ENCODE measurements at places on chromosomes 1 and 21. TPM values are rescaled to one million over a fixed set of nuclear protein-coding genes. Genes with fewer than 3 reads are reported as not detected.

Gene EXTL1
- not detected for total RNA-seq

Gene C1orf116
- total RNA-seq: 53.9 TPM

GRCh38 chr1:225657462-225657989 lies 4.6 kb upstream of the ENAH start:
- DNase-seq: no peak

DNA sequence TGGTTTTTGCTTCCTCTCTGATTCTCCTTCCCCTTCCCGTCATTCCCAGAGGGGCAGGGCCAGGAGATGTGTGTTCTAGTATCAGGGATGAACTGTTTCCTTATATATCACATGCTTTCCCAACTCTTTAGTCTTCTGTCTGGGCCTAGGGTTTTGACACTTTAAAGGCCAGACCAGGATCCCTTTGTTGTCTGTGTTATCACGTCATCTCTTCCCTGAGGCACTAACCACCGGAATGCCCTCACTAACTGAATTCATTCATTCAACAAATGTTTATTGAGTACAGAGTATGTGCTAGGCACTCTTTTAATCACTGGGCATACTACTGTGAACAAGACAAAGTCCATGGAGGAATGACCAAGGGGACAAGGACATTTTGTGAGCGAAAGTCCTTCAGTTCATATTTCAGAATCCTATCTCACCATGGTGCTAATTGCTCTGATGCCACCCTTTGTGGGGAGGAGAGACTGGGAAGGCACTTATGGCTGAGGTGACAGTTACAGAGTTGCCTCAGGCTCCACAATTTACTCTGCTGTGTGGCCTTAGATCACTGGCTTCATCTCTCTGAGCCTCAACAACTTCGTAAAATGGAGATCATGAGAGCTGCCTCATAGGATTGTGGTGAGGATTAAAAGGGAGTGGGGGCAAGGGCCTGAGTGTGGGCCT lies 12.0 kb upstream of the ZNF362 start:
- DNase-seq: no peak

DNA sequence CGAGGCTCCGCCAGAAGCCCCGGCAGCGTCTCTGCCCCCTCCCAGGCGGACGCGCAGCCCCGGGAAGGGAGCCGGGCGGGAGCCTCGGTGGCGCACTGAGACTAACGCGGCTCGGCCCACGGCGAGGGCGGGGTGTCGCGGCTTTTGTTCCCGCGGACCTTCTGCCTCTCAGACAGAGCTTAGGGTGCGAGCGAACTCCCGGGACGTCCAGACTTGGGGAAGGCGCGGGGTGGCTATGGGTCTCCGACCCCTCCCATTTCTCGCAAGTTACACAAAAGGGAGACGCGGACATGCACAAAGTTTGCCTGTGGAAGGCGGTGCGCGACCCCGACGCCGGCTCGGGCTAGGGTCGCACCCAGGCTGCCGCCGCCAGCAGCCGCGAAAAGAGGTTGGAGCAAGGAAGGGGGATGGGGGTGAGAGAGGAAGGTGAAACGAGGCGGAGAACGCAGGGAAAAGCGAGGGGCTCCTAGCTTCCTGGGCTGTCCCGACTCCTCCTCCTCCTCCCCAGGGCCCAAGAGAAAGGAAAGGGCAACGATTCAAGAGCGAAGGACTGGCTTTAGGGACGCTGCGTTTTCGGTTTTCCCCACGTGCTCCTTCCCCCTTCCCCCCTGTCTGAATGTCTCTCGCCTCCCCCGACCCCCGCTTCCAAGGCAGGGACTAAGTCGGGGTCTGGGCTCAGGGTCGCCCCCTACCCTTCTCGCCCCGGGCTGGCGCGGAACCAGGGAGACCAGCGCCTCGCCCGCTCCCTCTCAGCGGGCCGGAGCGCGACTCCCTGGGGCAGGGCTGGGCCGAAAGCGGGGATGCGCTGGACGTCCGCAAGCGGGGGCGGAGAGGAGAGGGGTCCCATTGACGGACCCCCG lies 729 bp downstream of the APP start:
- peak; percentile 85 for DNase-seq
